NCI-H226 (cell line): ENCODE measurements at places on chromosomes 4 and X.

GRCh38 chr4:170853422-170854021 is 763.8 kb upstream of the AADAT start:
- DNase-seq, result no peak

GRCh38 chrX:118208481-118208880 is 91.9 kb upstream of the KLHL13 start:
- DNase-seq, result no peak

DNA sequence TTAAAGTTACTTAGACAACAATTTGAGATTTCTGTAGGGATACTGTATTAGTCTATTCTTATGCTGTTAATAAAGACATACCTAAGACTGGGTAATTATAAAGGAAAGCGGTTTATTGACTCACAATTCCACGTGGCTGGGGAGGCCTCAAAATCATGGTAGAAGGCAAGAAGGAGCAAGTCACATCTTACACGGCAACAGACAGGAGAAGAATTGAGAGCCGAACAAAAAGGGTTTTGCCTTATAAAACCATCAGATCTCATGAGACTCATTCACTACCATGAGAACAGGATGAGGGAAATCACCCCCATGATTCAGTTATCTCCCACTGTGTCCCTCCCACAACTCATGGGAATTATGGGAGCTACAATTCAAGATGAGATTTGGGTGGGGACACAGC is 11.0 kb downstream of the PTTG2 start:
- DNase-seq, result no peak

- DNase-seq, result no peak
Measured at GRCh38 chrX:132594999-132595398, 106.2 kb upstream of the MBNL3 start.

- no peak for DNase-seq
Measured at GRCh38 chr4:186472948-186473347, 82.4 kb downstream of the MTNR1A start.

GRCh38 chrX:107171369-107172102 is 34.7 kb downstream of the NUP62CL start:
- DNase-seq, result no peak

DNA sequence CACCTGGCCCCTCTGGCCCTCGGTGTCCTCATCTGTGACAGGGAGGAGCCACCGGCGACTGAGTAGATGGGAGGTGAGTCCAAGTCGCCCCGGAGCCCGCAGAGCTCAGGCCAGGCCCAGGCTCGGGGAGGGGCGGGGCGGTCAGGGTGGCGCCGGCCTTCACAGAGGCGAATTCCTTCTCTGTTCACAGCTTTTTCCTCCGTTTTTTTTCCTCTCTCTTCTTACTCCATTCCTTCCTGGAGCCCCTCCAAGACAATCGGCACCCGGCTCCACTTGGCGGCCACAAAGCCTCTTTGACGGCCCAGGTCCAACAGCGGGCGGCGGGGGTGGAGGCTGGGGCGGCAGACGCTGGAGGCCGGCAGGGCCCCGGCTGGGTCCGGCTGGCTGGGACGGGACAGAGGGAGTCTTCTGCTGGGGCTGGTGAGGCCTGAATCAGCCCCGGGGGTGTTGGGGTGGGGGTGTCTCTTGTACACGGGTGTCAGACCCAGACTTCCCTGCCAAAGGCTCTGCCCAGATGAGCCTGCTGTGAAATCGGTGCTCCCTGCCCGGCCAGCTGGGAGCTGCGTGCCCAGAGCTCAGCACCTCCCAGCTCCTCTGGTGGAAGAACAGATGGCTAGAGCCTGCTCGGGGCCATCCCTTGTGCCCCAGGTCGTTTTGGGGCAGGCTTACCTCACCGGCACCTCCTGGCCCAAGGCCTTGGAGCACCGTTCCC is 22.6 kb downstream of the FGFRL1 start:
- no peak for DNase-seq

- DNase-seq, result no peak
Measured at GRCh38 chr4:8916906-8917305, 45.3 kb upstream of the HMX1 start.

DNA sequence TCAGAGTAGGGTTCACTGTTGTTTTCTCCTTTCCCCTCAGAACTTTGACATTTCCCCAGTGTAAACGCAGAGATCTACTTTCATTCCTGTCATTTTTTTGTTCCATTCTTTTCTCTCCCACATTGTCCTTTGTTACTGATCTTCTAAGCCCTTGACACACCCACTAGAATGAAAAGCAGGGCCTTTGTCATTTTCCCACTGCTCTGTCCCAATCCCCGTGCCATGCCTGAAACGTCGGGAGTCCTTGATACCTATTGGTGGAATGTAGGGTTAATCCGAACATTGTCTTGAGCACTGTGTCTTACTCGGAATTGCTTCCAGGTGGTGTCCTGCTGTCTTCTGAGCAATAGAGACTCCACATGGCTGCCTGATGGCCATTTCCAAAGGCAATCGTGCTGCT is 887.1 kb upstream of the FRG1 start:
- no peak for DNase-seq

- DNase-seq, result peak; percentile 66
Measured at GRCh38 chr4:13544606-13545393, 492 bp upstream of the NKX3-2 start.

DNA sequence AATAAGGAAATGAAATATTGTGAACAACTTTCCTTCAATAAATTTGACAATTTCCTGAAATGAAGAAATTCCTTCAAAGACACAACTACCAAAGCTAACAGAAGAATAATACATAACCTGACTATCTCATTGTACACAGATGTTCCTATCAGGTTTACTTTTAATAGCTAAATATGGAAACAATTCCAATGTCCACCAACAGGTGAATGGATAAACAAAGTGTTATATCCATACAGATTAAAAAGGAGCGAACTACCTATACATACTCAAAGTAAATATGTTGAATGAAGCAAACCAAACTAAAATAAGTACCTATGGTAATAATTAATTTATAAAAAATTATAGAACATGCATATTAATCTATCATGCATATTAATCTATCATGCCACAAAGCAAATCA is 554.9 kb downstream of the PPP4R3C start:
- no peak for DNase-seq
